ENCODE measurements at places on chromosomes 5 and 9.

GRCh38 chr5:150142185-150142958 is 13.3 kb downstream of the PDGFRB start:
- DNase-seq: no peak

DNA sequence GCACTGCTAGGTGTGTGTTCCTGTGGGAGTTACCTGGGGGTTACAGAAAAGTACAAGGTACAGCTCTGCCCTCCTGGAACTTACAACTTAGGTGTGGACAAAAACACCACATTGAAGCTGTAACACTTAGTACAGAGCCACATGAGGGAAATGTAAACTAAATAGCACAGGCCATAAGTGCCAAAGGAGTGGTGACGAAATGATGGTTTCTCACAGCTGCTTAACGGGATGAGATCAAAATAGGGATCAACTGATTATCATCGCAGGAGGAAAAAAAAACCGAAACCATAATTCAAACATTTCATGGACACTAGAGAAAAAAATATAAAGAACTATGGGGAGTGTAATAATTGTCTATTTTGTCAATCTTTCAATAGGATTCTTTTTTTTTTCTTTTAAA is 5.9 kb downstream of the LIX1 start:
- no peak for DNase-seq

DNA sequence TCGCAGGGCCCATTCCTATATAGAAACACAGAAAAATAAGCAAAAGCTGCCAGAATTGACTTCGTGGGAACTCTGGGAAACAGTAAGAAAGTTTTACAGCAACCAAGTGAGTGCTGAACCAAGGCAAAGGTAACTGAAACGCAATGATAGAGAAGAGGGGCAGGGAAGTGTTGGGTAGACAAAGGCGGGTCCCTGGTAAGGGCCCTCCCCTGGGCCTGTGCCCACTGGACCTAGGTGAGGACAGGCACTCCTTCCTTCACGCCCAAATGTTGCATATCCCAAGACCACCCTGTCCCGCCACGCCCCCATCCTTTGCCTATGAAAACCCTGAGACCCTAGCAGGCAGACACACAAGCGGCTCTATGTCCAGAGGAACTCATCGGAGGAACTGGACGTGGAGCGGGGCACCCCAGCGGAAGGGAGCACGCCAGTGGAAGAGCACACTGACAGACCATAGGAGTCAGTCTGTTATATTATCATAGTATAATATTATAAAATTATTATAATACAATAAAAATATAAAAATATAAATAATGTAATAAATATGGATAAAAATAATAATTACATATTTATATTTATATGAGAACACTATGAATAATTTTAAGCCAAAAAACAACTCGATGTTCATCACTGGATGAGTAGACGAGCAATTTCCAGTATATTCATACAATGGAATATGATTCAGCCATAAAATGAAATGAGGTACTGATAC is 27.9 kb downstream of the CDKN2A start:
- DNase-seq: no peak

- DNase-seq: peak; percentile 84
These were observed at the start of gene PRRC2B for GRCh38 chr9:131393622-131394463. TSS of gene PRRC2B (plus strand) at chr9:131394086. CDS start at chr9:131430145, 36,059 bp downstream.

DNA sequence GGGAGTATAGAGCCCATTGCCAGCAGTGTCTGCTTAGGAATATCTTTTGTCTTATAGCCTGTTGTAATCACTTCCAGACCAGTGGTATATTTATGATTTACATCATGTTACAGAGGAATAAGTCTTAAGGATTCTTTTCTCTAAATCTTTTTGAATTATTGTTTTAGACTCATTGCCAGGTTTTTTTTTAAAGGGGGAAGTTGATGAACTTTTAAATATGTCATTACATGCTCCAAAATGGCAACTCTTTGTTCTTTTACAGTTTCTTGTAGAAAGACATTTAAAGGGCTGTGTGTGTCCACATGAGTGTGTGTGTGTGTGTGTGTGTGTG is 59.4 kb upstream of the NFIB start:
- no peak for DNase-seq

- DNase-seq: no peak
These were observed 17.9 kb downstream of the MRNIP start for GRCh38 chr5:179840766-179841165.

DNA sequence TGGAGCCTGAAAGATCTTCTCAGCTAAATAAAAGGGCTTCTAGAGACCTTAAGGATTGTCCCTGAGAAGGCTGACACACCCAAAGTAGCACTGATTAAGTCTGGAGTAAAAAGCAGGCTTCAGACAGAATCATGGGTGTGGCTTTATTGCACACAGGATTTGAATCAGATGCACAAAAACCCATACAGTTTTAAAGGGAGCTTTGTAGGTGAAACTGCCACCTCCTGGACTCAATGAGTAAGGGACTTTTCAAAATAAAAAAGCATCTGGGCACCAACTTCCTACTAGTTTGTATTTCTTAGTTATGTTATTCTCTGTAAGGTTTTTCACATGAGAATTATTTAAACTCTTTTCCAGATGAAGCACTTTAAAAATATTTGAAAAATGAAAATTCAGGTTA is 129.4 kb downstream of the EDIL3 start:
- DNase-seq: no peak

GRCh38 chr5:140186267-140186671 is 11.3 kb downstream of the CYSTM1 start:
- DNase-seq: no peak

- no peak for DNase-seq
These were observed 282.4 kb upstream of the RPS23 start for GRCh38 chr5:82560561-82560960.

DNA sequence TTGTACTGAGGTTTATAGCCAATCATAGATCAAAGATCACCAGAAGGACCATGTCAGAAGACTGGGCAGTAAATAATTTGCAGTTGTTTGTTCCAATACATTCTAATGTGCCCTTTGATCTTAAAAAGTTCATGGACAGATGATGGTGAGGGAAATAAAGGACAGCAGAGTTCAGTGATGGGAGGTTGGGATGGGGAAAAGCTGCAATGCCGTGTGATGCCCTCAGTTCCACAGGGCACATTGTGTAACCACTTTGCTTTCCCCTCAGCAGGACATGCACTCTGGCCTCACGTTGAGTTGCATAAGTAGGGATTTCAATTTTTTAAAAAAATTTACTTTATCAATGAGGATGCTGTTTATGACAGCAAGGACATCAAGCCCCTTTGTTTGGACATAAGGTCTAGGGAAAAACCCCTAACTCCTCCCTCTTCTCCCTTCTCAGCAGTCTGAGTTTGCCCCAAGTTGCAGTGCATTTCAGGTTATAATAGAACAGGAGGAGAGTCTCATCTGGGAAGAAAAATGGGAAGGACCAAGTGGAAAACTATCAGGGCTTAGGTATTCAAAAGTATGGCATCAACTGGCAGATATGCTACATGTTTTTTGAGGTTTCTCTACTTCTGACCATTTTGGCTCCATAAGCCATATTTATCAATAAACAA is 83.1 kb upstream of the TMED7 start:
- DNase-seq: no peak

GRCh38 chr5:106757672-106758071 is 913.1 kb downstream of the EFNA5 start:
- no peak for DNase-seq

GRCh38 chr9:34518896-34519295 is 3.9 kb downstream of the ENHO start:
- no peak for DNase-seq

- DNase-seq: no peak
These were observed 451.4 kb downstream of the ZSWIM6 start for GRCh38 chr5:61783481-61783880.

DNA sequence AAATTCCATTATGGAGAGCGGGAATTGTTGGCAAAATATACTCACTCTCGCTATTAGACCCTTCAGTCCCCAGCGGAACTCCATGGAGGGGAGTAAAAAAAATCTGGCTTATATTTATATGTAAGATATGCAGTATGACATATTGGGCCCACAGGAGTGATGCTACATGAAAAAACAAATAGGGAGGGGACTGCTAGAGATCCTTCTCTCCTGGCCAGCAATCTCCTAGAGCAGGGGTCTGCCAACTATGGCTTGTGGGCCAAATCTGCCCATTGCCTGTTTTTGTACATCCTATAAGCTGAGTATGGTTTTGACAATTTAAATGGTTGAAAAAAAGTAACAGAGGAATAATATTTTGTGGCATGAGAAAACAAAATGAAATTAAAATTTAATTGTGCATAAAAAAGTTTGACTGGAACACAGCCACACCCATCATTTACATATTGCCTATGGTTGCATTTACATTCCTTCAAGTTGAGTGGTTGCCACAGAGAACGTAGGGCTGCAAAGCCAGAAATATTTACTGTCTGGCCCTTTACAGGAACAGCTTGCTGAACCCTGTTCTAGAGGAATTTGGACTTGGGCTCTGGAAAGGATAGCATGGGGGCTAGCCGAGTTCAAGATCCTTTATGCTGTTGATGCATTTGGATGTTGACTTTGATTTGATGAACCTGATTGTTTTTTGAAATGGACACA is 197.3 kb upstream of the CLINT1 start:
- no peak for DNase-seq

DNA sequence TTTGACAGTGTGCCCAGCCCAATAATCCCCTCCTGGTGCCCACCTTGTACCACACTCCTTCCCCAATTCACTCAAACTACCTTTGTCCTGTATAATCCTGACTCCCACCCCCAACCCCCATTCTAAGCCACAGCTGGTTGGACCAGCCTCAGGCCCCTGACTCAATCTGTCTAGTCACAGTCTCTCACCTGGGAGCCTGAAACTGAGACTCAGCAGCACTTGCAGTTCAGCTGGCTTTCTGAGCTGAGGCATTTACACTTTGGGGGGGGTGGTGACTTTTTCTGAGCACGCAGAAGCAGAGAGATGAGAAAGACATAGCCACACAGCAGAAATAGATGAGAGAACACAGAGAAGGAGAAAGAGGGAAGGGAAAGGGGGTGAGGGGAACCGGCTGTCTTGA is 247.3 kb downstream of the MAN2A1 start:
- peak; percentile 25 for DNase-seq

DNA sequence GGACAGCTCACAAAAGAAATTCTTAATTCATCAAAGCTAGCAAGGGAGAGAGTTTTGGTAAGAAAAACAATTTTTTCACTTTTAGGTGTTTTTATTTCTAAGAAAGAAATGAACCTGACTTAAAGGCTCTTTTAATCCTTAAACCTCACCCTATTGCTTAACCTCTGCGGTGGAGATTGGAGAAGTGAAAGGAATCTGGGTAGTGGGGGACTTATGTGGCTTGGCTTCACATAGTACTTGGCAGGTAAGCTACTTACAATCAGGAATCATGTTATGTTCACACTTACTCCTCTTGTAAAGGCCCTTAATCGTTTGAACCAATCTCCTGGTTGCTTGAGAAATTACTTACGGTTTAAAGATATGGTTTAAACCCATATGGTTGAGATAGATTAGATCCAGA is 104.8 kb downstream of the ISOC1 start:
- no peak for DNase-seq

GRCh38 chr5:96577909-96578308 is 84.3 kb upstream of the CAST start:
- no peak for DNase-seq

- DNase-seq: no peak
These were observed at the start of gene HTR1A for GRCh38 chr5:63962279-63962678. TSS of gene HTR1A (minus strand) at chr5:63962445. CDS start at chr5:63961719, 726 bp downstream.

DNA sequence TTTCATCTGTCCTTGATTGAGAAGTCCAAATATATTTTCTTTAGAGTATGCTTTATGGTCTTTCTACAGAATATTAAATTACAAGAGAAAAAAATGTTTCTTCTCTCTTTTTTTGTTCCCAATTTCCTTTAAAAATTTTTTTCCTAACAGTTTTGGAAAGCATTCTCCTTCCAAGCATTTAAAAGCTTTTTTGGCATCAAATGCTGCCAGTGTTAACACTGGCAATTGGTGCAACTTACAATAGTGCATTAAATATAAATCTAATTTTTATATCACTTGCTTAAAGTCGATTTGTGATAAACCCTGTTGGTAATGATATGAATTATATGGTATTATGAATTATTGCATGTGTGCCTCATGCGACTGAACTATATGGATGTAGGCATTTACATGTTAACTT is 165.9 kb upstream of the ELL2 start:
- DNase-seq: no peak

DNA sequence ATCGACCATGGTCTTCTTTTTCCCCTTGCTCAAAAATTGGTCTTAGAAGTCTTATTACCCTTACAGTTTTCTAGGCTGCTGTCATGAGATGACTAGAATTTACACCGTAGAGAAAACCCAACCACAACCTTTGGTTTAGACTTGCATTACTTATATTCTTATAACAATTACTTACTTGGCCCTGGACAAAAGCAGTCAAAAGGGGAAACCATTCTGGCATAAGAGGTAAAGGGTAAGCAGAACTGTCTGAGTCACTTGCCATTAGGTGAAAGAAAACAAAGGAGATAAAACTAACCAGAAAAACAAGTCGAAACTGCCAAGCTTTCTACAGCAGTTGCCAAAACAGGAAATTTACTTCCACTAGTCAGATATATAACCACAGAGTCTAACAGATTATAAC is 17.9 kb downstream of the TMEM245 start:
- no peak for DNase-seq

GRCh38 chr9:133643978-133644760 is 8.0 kb downstream of the DBH start:
- no peak for DNase-seq
